ENCODE measurements at places on chromosomes 7 and 10.
A peak's percentile ranks its signal among the peaks of the same experiment; 100 is the strongest.

GRCh38 chr7:97835296-97836138 lies 36.7 kb downstream of the ASNS start:
- DNase-seq, result peak; percentile 27

GRCh38 chr7:35707422-35707821 lies 12.5 kb upstream of the HERPUD2 start:
- DNase-seq, result no peak

DNA sequence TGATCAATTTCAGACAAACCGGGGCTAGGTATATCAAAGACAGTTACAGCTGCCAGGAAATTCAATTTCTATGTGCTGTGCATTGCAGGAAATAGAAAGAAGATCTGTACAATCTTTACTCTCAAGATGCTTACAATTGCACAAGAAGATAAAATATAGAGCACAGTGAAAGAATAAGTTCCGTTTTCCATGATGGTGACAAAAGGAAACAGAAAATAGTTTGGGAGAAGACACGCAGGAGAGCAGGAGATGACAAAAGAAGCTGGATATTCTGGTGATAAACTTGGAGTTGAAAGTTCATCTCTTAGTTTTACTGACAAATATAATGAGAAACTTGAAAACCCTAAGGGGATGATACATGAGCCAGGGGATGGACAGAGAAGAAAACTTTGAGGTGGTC lies 646.0 kb downstream of the PARD3 start:
- no peak for DNase-seq

DNA sequence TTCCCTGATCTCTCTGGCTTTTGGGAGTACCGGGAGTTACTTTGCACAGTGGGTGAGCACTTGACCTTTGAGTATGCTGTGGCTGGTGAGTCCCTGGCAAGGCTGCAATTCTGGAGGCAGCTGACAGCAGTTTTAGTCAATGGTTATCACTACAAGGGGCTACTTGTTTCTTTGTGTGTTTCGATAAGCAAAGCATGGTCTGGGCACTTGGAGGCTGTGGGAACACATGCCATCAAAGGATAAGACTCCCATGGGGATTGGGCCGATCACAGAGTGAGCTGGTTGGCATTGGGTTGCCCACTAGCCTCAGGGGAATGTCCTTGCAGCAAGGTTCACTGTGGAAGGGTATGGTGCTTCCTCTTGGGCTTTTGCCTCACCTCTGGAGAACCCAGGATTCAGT lies 208.2 kb downstream of the SNX13 start:
- no peak for DNase-seq

DNA sequence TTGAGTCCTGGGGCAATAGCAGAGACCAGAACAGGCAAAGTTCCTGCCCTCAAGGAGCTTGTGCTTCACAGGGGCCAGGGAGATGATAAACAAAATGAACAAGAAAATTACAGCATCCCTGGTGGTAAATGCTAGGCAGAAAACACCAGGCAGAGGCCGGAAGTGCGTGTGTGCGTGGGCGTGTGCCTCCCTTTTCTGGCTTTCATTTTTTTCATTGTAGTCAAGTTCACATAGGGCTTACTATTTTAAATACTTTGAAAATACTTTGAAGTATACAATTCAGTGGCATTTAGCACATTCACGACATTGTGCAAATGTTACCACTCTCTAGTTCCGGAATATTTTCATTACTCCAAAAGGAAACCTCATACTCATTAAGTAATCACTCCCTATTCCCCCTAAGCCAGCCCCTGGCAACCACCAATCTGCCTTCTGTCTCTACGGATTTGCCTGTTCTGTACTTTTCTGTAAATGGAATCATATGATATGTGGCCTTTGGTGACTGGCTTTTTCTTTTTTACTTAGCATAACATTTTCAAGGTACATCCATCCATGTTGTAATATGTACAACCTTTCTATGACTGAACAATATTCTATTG lies 88.1 kb upstream of the PDCD4 start:
- peak; percentile 58 for DNase-seq

GRCh38 chr10:34205452-34205851 lies 609.6 kb downstream of the PARD3 start:
- no peak for DNase-seq
